ENCODE measurements at places on chromosomes 4 and X.
A peak's percentile ranks its signal among the peaks of the same experiment; 100 is the strongest.

DNA sequence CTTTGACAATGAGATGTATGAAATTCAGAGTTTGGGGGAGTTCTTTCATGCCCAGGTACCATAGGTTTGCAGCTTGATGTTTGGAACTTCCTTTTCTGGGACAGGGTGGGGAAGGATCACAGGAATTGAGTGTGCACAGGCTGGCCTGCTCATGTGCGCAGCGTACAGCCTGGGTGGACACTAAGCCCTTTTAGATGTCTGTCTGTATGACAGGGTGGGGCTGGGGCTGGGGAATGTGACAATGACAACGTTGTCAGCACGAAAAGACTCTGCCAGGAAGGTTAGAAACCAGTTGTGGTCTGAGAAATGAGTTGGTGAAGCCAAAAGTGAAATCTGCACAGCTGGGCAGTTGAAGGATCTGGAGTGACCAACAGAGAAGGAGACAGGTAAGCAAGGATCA is 47.4 kb downstream of the WWC2 start:
- DNase-seq: no peak

DNA sequence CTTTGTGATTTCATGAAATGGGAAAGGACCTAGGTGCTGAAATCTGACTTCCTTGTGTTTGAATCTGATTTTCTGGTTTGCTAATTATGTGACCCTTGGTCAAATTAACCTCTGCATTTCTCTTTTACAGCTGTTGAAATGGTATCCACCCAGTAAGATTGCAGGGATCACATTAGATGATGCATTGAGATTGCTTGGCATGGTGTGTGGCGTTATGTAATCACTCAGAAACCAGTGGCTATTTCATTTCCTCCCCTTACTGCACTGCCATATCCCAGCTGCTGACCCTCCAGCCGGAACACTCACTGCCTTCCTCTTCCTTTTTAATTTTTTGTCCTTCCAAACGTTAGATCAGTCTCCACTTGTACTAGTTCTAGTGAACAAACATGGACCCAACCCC is 79.0 kb downstream of the KLHL8 start:
- peak; percentile 31 for DNase-seq

DNA sequence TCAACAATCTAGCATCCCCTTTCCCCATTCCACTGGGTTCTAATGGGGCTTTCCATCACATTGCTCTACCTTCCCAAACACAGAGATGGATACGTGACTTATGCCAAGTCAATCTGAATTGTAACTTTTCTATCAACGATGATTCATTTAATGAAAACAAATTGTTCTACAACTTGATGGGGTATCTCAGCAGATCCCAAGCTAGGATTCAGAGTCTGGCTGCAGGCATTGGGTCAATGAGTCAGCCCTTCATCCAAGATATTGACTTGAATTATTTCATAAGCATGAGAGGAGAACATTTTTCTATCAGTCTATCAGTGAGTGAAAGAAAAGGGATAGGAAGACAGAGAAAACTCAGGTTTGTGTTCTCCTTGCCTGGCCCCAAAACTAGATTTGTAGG is 15.0 kb upstream of the HPGDS start:
- DNase-seq: no peak

- no peak for DNase-seq
Observed at GRCh38 chr4:10090467-10091250, 25.9 kb downstream of the WDR1 start.

DNA sequence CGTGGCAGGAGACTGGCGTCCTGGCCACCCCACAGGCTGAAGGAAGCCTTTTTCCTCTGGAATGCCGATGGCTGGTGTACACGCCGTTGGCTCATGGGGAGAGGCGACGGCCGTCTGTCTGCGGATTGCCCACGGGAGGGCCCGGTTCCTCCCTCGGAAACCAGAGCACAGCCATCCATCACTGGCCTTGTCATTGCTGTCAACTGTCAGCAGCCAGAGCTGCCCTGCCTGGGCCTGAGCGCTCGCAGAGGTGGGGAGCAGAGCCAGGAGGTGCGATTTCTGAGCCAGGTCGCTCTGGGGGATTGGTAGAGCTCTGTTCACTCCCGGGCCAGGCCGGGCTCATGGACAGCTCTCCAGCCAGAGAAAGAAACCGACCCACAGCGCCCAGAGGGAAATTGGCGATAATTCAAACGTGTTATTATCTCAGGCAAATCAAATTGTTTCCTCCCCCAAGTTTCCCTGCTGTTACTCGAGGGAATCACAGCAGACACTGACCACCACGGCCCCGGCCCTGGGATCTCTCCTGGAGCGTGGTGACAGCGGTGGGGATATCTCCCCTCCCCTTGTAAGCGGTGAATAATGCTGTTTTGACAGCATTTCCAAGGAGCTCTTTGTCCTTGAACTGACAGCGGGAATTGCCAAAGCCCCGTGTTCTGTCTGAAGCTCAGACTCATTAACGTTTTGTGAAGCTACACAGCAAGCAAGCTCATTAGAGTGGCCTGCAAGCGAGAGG is 220.9 kb upstream of the PSAPL1 start:
- DNase-seq: no peak

DNA sequence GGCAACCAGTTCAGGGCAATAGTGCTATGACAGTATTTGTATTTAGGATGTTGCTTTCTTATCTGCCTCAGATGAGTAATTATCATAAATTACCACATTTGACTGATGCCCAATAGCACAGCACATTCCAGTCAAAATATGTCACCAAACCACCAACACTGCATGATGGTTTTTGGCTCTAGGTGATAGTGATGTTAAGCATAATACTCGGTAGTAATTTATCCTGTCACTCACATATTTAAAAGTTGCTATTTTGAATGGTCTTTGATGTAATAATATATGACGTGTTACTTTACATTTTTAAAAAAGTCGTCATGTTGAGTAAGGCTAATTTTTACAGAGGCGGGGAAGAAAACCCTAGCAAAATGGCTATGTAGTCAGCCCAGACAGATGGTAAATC is 42.5 kb downstream of the UNC5C start:
- no peak for DNase-seq

- DNase-seq: no peak
Observed at GRCh38 chr4:20166544-20166943, 85.2 kb upstream of the SLIT2 start.

GRCh38 chrX:19554786-19555185 is 39.5 kb upstream of the MAP3K15 start:
- peak; percentile 29 for DNase-seq

GRCh38 chr4:113483131-113483530 is 278.4 kb downstream of the CAMK2D start:
- no peak for DNase-seq

GRCh38 chrX:132858018-132858417 is 100.4 kb downstream of the HS6ST2 start:
- no peak for DNase-seq

GRCh38 chr4:1199556-1200331 is 27.4 kb upstream of the SPON2 start:
- no peak for DNase-seq

DNA sequence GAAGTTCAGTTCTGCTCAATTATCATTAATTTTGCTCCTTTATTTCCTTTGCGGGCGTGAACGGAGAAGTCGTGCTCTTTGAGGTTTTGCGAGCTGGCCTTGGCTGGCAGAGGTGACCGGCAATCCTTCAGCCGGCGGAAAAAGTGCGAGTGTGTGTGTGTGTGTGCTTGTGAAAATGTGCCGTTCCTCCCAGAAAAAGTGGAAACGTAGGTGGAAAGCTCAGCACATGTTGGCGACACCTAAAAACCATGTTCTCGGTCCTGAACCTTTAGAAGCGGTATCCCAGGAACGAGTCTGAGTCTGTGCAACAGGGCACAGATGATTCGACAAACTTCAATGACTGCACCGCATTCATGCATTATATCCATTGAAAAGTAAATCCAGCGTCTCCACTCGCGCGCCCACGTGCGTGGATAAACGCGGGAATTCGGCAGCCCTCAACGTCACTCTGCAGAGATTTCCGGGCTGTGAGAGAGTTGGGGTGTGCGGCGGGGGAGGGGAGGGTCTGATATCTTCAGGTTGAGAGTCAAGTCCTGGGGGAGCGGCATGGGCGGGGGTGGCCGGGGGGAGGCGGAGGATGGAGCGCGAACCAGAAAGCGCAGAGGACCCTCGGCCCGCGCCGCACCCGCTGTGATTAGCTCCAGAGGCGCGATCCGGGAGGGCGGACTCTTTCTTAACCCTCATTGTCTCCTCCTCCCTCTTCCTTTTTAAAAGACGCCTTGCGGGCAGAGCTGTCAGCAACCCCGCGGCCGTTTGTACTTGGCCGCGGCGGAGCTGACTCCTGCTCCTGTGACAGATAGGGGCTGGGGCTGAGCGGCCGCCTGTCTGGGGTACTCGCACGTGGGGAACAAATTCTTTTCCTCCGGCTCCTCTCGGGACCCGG is at the start of gene SHISA3:
SHISA3 (plus strand) TSS at position 737 of the 883 bp plus-strand sequence. CDS start 569 bp downstream, outside the sequence.
- DNase-seq: no peak

DNA sequence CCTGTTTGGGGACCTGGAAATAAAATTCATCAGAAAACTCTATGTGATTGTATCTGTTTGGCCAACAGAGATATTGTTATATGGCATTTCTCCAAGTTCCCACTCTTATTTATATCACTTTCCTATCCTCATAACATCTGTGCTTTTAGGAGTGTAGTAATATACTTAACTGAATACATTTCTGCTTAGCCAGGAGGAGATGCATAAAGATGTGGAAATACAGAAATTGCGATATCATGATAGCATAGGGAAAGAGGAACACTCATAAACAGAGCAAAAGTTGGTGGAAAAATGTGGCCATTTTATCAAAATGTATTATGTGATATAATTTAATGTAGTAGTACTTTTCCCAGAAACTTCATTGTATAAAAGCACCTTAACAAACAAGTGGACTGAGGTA is 46.1 kb upstream of the TSPAN7 start:
- peak; percentile 60 for DNase-seq

DNA sequence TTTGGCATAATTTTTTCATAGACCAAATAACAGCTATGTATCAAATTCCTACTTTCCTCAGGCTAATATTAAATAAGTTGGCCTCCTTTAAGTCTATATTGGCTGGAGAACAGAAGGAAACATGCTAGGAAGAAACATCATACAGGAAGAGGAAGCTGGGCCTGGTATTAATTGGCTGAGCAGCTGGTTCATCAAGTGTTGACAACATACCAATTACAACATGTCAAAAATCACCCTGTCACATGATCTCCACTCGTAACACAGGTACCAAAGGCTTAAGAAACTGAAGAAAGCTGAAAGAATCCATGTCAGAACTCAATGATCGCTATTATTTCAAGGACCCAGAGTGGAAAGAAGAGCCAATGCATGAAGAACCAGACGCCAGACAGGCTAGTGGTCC is 10.5 kb downstream of the WDFY3 start:
- peak; percentile 33 for DNase-seq

DNA sequence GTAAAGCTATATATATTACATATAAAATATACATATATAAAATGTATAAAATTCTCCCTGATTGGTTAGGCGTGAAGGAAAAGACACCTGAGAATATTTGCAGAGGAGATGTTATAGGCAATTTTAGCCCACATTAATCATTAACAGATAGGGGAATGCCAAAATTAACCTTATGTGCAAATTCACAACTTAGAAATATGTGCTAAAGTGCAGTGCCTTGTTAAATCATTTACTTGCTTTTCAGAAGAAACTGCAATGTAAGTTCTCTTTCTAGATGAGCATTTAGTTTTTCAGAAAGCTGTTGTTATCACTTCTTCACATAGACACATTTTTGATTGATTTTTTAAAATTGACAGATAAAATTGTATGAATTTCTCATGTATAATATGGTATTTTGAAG is 5.6 kb downstream of the TASL start:
- no peak for DNase-seq

DNA sequence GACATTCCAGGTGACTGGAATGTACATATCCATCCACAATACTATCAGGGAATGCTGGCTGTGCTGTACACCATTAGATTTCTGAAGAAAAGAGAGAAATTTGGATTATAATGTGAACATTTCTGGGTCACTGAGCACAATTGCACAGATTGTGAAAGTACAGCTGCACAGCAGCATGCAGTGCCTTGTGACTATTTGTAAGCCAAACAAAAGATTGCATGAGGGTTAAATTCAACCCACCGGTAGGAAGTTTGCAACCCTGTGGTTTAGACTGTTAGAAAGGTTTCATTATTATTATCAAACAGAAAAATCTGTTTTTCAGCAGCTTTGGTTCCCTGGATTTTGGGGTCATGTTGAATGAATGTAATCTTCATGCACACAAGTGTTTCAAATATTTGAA is 24.5 kb downstream of the DDIT4L start:
- DNase-seq: peak; percentile 29

DNA sequence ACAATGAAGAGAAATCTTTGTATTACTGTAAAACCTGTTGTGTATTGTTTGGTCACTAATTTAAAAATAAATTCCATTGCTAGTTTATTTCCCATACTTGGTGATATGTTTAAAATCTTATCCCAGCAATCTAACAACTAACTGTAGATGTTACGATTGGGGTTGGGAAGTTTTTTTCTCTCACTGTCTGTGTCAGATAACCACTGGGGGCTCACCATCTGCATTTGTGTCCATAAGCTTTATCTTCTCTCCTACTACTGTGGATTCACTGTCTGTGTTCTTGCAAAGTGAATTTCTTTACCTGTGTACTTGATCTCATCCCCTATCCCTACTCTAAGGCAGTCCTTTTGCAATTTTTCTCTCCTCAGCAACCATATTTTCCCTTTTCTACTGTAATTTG is 81.3 kb downstream of the STIM2 start:
- DNase-seq: no peak

DNA sequence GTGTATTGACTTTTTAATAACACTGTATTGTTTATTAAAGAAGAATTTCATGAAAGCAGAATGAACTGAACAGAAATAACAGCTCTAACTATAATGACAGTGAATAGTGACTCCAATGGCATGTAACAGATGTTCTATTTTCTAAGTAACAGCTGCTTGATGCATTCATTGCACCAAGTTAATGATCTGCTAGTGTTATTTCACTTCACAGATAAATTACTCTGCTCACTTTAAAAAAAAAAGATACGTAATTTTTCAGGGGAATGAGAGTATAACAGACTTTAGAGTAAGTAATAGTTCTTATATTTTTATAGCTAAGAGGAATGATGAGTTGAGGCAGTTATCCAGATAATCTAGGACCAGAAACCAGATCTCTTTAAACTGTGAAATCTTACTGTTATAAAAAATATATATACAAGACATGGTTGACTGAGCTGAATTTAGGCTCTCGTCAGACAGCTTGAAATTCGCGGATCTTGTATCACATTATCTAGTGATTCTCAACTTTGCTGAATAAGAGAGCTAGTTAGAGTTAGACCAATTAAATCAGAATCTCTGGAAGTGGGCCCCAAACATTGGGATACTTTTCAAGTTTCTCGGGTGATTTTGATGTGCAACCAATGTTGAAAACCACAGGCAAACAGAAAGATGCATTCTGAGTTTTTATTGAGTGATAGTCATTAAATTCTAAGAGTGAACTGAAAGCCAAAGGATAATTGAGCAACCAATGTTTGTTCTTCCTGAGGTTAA is 840.7 kb downstream of the DMD start:
- no peak for DNase-seq

DNA sequence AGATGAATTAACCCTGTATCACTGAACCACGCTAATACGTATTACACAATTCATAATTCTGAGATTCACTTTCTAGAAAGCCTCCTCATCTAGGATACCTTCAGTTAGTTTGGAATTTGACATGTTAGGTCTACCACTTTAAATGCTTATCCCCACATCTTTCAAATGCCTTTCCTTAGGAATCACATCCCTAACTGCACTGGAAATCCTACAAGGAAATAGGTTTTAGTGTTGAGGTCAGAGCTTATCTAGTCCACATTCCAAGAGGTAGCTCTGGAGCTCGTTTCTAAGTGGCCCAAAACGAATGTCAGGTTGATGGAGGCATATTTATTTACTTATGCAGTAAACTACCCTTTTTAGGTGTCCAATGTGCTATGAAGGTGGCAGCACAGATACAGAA is 18.0 kb downstream of the PDHA1 start:
- DNase-seq: no peak

- DNase-seq: no peak
Observed at GRCh38 chr4:59925290-59925689, 1274.8 kb upstream of the ADGRL3 start.
